KG1 (cell line): ENCODE measurements at places on chromosomes 3 and 15.

DNA sequence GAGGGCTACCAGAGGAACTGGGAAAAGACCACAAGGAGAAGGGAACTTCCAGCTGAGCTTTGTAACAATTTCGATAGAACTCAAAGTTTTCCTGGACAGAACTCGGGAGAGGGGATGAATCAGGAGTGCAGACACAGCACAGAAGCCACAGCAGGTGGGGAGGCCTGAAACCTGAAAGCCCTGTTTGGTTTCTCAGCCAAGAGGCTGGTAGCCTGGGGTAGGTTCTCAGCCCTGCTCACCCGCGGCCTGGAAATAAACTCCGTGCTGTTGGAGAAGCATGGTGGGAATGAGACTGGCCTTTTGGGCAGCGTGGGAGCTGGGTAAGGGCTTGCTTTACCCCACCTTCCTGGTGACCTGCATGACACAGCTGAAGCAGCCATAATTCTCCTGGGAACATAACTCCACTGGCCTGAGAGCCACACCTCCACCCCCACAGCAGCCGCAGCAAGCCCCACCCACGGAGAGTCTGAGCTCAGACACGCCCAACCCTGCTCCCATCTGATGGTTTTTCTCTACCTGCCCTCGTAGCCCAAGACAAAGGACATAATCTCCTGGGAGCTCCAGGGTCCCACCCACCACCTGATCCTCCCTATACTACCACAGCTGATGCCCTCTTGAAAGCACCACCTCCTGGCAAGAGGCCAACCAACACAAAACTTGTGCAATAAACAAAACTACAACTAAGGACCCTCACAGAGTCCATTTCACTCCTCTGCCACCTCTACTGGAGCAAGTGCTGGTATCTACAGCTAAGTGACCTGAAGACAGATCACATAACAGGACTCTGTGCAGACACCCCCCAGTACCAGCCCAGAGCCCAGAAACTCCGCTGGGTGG lies 52.5 kb upstream of the CHRM5 start:
- no peak for DNase-seq

DNA sequence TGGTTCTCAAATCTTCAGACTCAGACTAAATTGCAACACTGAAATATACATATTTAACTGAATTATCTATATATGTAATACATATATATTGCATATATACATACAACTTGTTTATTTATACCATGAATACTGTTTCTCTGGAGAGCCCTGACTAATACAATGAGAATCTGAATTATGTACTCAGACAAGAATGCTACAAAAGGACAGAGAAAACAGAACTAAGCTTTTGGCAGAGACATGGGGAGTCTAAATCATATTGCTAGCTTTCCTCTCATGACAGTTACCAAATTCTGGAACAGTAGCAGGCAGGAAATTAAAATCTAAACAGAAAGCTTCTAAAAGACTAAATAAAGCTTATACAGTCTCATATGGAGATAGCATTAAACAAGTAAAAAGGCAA lies 142.4 kb upstream of the KCNMB2 start:
- DNase-seq = no peak

DNA sequence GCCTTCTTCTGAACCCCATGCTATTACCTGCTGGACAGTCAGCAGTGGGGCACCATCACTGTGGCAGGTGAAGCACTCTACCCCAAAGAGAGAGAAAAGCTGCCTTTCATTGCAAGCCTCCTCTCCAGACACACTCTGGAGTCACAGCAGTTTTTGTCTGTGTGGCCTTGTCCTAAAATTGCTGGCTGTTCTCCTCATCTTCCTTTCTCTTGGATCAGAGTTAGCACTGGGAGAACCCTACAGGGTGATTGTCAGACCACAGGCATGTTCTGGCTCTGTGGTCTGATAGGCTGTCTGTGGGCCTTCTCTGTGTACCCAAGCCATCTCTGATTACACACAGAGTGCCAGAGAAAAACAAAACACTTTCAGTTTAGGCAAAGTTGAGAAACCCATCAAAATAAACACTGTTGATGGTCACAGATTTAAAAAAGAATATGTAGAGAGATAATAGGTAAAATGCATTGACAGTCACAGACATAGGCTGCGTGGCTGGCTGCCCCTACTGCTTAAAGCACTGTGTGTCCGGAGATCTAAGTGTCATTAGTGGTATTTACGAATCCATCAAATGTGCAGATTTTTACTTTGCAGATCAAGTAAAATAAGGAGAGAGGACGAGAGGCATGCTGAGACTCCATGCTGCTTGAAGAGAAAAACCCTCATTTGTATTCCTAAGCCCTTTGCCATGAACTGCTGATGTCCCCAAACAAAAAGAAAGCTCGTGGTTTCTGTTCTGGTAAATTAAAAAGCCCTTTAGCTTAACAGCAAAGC lies 689.9 kb downstream of the TUSC7 start:
- DNase-seq = no peak

DNA sequence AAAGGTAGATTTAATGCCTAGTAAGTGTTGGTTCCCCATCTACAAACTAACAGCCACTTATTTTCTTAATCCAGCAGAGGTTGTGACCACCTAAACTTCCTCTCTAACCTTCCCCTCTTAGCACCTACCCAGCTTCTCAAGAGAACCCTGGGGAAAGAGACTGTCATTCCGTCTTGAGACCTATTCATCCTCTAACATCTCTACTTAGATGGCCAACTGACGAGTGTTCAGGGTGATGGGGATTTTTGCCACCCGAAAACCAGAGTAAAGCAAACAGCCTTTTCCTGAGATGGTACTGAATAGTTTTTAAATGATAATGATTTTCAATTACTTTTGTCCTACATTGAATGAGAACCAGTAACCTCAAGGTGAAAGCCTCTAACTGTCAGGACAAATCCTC lies 9.3 kb upstream of the GBE1 start:
- no peak for DNase-seq

- DNase-seq = no peak
Measured at GRCh38 chr3:12351145-12351544, 62.3 kb downstream of the PPARG start.

DNA sequence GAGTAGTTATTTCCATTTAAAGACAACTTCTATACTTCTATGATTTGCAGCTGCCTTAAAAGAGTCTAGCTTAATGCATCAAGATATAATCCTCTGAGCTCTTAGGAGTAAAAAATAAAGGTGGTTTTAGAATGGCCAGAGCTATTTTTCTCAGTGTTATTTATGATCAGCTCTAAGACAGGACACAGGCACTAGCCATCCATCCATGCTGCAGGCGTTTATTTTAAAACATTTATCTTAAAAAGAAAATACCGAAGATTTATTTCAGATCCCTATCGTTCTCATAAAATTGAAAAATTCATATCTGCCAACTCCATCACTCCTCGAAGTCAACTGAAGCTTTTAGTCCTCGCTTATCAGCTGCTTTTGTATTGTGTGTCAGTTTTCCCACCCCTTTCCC lies 243.5 kb downstream of the CLSTN2 start:
- DNase-seq = no peak

DNA sequence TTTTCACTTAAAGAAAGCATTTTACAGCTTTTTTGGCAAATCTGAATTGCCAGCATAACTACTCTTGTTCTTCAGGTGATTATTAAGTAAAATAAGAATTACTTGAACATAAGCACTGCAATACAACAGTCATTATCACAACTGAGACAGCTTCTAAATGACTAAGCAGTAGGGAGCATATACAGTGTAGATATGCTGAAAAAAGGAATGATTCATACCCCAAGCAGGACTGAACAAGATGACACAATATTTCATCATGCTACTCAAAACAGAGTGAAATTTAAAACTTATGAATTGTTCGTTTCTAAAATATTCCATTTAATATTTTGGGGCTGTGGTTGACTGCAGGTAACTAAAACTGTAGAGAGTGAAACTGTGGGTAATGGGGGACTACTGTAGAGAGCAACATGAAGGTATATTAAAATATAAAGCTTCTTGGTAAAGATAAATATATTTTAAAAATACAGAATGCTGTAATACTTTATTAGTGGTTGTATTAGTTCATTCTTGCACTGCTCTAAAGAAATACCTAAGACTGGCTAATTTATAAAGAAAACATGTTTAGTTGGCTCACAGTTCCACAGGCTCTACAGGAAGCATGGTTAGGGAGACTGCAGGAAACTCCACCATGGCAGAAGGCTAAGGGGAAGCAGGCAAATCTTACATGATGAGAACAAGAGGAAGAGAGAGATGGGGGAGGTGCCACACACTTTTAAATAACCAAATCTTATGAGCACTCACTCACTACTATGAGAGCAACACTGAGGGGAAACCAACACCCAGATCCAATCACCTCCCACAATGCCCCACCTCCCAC lies 84.8 kb downstream of the DCLK3 start:
- no peak for DNase-seq

- DNase-seq = no peak
Measured at GRCh38 chr3:110779581-110779980, 292.0 kb upstream of the NECTIN3 start.

- DNase-seq = no peak
Measured at GRCh38 chr3:185439745-185440466, 58.9 kb downstream of the TMEM41A start.

GRCh38 chr3:167653155-167653554 lies 587 bp downstream of the WDR49 start:
- no peak for DNase-seq

DNA sequence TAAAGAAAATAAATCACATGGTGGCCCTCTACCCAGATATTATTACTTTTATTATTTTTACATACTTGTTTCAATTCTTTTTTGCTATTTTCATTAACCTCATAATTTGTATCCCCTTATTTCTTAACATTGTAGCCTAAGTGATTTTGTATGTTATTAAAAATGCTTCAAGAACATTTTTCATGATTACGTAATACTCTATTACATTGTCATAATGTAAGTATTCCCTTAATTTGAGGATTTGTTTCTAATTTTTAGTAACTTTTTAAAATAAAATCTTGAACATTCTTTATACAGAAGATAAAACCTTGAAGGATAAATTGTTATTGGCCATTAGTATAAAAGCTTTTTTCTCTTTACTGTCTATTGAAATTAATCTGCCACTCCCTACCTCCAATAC lies 89.0 kb downstream of the DCUN1D1 start:
- no peak for DNase-seq

DNA sequence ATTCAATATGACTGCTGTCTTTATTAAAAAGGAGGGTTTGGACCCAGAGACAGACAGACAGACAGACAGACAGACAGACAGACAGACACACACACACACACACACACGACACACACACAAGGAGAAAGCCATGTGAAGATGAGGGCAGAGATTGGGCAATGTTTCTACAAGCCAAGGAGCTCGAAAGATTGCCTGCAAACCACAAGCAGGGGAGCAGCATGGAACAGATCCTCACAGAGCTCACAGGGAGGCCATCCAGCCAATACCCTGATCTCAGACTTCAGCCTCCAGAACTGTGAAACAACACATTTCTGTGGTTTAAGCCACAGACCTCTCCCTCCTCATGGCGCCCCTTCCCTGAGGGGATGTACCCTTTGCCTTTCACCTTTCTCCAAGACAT lies 35.8 kb upstream of the ABHD2 start:
- no peak for DNase-seq

- DNase-seq = no peak
Measured at GRCh38 chr3:70531063-70531657, 218.7 kb upstream of the MDFIC2 start.

GRCh38 chr15:68834346-68834745 lies 13.7 kb upstream of the ANP32A start:
- no peak for DNase-seq
